ENCODE measurements at places on chromosomes 4 and X.

- DNase-seq: no peak
Observed at GRCh38 chrX:153780678-153781427, at the start of gene SRPK3. TSS of gene SRPK3 (plus strand) at chrX:153781041. CDS start at chrX:153781087, 46 bp downstream.

GRCh38 chr4:105923497-105924238 is 28.4 kb downstream of the NPNT start:
- no peak for DNase-seq

- DNase-seq: no peak
Observed at GRCh38 chr4:138938366-138938690, 77.3 kb upstream of the NOCT start.

GRCh38 chr4:115149106-115149505 is 35.7 kb upstream of the NDST4 start:
- no peak for DNase-seq

DNA sequence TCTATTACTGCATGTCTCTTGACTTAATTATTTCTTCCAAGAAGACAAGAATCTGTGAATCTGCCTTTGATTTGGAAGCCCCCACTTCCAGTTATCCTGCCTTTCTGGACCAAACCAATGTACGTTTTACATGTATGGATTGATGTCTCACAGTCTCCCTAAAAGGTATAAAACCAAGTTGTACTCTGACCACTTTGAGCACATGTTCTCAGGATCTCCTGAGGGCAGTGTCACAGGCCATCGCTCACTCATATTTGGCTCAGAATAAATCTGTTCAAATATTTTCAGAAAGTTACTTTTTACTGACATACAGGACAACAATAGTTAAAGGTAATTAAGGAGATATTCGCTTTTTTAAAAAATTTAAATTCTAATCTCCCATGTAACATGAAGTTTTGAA is 188.6 kb upstream of the CPXCR1 start:
- no peak for DNase-seq

GRCh38 chrX:15167826-15168225 is 102.1 kb downstream of the ASB9 start:
- DNase-seq: no peak

- no peak for DNase-seq
Observed at GRCh38 chrX:17933856-17934255, 72.8 kb upstream of the RAI2 start.

- no peak for DNase-seq
Observed at GRCh38 chr4:73248416-73248815, 10.2 kb downstream of the ANKRD17 start.

GRCh38 chr4:25925486-25926201 is 11.6 kb downstream of the SMIM20 start:
- no peak for DNase-seq

GRCh38 chr4:99848591-99849001 is 32.0 kb downstream of the DAPP1 start:
- no peak for DNase-seq

- DNase-seq: no peak
Observed at GRCh38 chrX:40402831-40403533, 177.8 kb upstream of the ATP6AP2 start.

- DNase-seq: no peak
Observed at GRCh38 chrX:46803140-46803539, 33.7 kb upstream of the RP2 start.

DNA sequence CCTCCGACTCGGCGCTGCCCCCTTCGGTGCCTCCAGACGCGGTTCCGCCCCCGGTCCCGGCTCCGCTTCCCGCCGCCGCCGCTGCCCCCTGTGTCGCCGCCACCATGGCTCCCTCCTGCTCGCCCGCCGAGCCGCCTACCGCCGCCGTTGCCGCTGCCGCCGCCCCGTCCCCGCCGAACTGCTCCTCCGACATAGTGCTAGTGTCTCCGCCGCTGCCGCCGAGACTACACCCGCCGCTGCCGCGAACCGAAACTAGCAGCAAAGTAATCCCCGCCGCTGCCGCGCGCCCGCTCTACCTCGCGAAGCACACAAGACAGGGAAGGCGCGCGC is 340 bp downstream of the HNRNPD start:
- no peak for DNase-seq

- no peak for DNase-seq
Observed at GRCh38 chr4:188613976-188614375, 474.7 kb downstream of the TRIML1 start.

- DNase-seq: no peak
Observed at GRCh38 chrX:31200430-31200829, 128.6 kb upstream of the FTHL17 start.

DNA sequence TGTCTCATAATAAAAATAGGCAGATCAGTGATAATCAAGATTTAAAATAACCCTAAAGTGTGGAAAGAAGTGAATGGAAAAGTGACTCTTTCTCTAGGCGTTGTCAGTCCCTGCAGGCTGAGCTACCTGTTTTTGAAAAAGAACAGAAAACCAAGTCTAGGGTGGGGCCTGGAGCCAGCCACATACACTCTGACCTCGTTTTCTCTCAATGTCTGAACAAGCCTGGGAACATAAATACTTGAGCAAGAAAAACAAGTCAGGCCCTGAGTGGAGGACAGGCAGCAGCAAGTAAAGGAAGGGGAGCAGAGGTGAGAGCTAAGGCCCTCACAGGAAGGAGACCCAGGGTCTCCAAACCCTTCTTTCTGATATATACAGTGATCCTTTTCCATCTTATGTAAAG is 91.7 kb upstream of the HPF1 start:
- no peak for DNase-seq

DNA sequence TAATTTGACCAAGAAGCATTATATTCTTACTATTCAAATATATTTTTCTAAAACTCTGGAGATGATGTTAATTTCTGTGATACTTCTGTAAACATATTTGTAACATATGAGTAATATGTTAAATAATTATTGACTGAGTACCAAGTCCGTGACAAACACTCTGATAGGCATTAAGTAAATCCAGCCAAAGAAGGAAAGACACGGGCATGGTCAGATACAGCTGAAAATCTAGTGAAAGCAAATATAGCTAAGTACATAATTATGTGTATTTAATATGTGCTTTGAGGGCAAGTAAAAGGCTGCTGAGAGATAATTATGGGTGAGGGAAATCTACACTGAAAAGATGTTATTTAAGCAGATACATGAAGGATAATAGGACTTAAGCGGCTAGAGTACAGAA is 1263.6 kb upstream of the ADGRL3 start:
- no peak for DNase-seq

DNA sequence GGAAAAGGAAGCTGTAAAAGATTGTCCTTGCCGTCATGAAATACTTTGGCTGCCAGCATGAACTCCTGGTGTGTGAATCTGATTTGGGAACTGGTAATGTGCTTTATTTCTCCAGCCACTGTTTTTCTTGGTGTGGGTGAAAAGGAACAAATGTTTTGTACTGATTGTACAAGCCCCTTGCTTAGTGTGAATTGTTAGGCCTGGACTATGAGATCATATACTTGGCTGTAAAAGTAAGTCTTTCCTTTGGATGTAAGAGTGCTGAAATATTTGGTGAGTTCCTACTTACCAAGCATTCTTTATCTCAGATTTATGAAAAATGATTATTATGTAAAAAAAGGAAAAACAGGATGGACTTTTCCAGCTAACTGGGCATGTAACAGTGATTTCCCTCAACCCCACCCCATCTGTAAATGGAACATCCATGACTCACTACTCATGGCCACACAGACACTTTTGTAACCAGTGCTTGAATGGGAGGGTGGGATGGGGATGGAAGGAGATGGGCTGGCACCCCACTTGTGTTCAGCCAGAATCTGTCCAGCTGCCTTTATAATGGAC is 6.3 kb downstream of the FNIP2 start:
- DNase-seq: no peak

GRCh38 chr4:37977471-37978247 is 17.5 kb downstream of the PTTG2 start:
- DNase-seq: no peak

DNA sequence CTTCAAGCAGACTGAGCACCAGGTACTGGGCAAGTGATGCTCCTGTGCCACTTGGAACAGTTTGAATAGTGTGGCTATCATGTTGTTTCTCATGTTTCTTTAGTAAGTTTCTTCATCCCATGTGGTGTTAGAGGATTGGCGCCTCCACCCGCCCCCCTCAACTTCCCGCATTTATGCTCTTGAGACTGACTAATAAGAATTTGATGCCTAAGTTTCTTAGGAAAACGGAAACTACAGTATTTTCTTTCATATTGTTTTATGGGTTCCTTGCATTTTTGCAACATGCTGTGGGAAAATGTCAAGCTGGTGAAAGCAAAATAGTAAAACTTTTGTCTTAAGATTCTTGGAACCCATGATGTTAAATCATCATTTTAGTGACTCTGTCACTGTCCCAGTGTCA is 101.2 kb upstream of the SLC4A4 start:
- no peak for DNase-seq

- DNase-seq: no peak
Observed at GRCh38 chr4:152860046-152860445, 76.1 kb upstream of the FHDC1 start.

GRCh38 chr4:53021754-53022512 is 159.8 kb downstream of the RASL11B start:
- DNase-seq: no peak

DNA sequence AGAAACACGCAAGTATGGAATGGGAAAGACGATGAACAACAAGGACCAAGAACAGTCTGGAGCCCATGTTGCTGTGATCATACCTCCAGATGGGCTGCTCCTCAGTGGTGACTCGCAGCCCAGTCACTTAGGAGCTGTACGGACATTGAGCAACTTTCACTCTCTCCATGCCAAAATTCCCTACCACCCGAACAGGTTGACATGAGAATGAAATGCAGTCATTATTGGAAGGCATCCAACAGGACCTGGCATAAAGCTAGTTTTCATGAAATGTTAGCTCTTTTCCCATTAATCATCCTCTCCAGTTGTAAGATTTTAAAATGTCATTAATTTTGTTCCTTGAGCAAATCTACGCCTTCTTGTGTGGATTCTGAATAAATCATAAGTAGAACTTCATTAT is 82.7 kb upstream of the GPM6B start:
- peak; percentile 22 for DNase-seq

DNA sequence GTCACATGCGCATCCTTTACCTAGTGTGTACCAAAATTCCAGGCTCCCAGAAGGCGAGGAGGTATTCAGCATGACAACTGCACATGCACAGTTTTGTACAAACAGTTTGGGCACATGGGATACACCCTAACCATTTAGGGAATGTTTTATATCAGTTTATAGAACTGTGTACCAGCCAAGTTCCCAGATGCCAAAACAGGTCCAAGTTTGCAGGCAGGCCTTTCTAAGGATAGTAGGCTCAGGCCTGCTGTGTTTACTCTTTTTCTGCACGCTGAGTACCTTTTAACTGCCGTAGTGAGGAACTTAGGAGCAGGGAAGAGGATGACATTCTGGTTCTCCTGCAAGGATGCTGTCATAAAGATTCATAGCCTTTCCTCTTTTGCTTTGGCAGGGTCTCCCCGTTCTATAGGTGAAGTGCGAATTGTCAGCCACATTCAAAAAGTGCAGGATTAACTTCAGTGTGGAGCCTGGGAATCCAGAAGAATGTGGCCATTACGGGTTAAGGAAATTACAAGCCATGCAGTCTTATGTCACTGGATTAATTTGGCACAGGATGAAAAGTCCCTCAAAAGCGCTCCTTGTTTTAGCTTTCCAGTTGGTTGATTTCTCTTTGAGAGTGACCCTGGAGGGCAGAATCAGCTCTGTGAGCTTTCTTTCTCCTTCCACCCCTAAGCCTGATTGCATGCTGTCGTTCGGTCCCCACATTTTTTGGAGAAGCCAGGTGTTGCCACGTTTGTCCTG is 259.8 kb downstream of the ARHGAP10 start:
- DNase-seq: no peak

- DNase-seq: no peak
Observed at GRCh38 chr4:182223708-182224107, 19.5 kb upstream of the TENM3 start.

DNA sequence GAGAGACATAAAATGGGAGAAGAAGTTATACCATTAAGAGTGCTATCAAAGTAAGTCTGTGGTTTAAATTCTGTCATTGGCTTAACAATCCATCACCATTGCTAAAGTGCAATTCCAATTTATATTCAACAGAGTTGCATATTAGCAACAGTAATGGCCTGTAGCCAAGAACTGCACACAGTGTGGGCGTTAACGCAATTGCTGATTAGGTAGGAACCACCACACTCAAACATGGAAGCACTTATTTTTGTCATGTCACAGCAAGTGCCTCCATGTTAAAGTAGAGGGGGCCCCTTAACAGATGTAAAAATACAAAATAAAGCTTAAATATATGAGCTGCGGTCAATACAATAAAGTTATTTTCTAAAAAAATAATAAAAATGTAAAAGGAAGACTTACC is 10.8 kb downstream of the LARP7 start:
- no peak for DNase-seq

- DNase-seq: no peak
Observed at GRCh38 chrX:36961590-36961989, 46.6 kb upstream of the FAM47C start.

DNA sequence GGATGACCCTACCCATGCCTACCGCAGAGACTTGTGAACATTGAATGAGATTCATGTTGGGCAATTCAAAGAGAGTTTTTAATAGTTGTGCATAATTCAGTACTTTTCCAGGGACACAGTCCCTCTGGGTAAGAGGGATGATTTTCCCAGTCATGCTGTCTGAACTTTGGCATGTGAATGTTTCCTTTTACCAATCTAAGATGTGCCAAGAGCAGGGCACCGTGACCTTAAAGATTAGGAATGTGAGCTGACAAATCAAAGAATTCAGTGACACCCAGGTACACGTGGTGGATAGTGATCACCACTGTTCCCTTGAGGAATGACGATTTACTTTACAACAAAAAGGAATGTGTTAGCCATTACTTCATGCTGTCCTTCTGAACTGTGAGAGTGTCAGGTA is 515.6 kb downstream of the PPARGC1A start:
- DNase-seq: no peak

DNA sequence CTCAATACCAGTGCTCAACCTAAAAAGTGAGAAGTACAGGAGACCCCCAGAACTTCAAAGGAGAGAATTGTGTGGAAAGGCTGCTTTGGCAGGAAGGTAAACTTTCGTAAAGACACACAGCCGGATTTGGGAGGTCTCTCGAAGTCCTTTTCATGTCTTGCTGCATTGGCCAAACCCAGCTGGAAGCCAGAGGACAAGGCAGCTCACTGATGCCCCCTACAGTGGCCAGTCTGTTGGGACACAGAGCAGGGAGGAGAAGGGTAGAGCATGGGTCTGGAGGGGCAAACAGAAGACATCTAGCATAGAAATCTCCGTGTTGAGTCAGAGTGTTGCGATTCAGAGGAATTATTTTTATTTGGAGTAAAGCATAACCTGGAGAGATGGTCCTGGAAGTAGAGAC is 198.9 kb downstream of the ANK2 start:
- DNase-seq: peak; percentile 26

- no peak for DNase-seq
Observed at GRCh38 chr4:11605597-11605996, 176.9 kb upstream of the HS3ST1 start.

DNA sequence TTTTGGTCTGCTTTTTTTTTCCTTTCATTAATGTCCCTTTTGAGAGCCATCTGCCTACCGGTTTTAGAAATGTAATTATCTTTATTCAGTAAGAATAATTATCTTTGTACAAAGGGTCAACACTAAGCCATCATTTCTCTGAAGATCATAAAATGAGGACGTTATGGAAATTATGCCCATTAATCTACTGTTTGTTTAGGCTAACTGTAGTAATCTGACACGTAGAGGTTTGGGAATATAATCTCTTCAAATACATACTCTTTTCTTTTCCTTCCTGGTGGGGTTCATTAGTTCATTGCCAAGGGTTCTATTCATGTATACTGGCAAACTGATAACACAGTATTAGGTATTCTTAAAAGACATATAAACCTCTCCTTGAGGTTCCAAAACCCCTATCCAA is 3.8 kb upstream of the HSD17B13 start:
- DNase-seq: no peak

GRCh38 chrX:10619425-10620046 is 849 bp downstream of the MID1 start:
- no peak for DNase-seq
